ENCODE measurements at places on chromosomes 13 and 19. TPM values are rescaled to one million over a fixed set of nuclear protein-coding genes. Genes with fewer than 3 reads are reported as not detected.

The NUDT15 gene
- 10.0 TPM for total RNA-seq

The FFAR2 gene
- not detected for total RNA-seq

The MUC16 gene
- not detected for total RNA-seq

The OR10H1 gene
- total RNA-seq = not detected

The MISP gene
- total RNA-seq = not detected

The NMRK2 gene
- total RNA-seq = not detected

The SLC5A5 gene
- total RNA-seq = not detected

Measured in fibroblast of lung (primary cell).